ENCODE measurements at places on chromosomes 5 and 9.

DNA sequence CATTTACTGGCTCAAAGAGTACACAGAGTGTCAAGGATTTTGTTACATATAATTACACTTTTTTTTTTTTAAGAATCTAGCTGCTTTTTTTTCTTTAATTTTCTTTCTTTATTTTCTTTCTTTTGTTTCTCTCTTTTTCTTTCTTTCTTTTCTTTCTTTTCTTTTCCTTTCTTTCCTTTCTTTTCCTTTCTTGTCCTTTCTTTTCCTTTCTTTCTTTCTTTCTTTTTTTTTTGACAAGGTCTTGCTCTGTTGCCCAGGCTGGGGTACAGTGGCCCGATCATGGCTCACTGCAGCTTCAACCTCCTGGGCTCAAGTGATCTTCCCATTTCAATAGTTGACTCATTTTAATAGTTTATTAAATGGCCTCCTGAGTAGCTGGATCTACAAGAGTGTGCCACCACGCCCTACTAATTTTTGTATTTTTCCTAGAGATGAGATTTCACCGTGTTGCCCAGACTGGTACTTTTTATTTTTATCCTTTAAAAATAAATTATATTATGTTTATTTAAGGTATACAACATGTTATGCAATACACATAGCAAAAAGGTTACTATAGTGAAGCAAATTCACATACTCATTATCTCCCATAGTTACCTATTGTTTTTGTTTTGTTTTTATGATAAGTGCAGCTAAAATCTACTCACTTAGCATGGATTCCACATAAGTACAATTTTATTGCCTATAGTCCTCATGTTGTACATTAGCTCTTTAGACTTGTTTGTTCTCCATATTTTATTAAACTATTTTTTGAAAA lies 381.5 kb upstream of the KLF4 start:
- DNase-seq = no peak

- DNase-seq = no peak
Measured at GRCh38 chr5:127518319-127518621, 830 bp downstream of the PRRC1 start.

- no peak for DNase-seq
Measured at GRCh38 chr5:134115806-134116175, 1.3 kb downstream of the TCF7 start.

DNA sequence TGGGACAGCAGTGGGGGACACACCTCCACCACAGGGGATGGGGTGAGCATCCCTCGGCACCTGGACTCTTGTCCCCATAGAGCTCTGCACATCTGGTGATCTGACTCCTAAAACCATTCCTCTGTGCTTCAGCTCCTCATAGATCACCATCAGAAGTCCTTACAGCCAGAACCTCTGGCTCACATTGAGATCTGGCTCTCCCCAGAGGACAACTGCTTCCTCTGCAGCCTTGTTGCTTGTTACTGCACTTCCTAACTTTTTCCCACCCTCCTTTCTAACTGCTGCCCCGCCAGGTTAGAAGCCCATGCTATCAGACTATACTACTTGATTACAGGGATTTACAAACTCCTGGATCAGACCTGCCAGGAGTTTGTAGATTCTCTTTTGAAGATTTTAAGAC lies 64.5 kb downstream of the ARSB start:
- no peak for DNase-seq
